AG08395 (cell line): ENCODE measurements at places on chromosomes 3 and 15.
A peak's percentile ranks its signal among the peaks of the same experiment; 100 is the strongest.

GRCh38 chr3:7875925-7876324, 625.7 kb upstream of the LMCD1 start:
- DNase-seq, result no peak

DNA sequence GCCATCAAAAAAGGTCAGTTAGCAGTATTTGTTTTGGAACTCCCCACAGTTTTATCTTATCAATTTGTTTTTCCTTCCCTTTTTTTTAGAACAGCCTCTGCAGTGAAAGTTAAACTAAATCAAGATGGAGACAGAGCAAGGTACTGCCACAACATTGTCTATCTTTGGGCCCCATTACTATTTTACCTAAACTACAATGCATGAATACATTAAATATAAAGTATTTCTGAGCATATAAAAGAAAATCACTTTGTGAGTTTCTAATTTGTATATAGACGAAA, 139.5 kb downstream of the MEIS2 start:
- DNase-seq, result no peak

- no peak for DNase-seq
Observed at GRCh38 chr15:47332481-47332880, 384.8 kb upstream of the SEMA6D start.

- DNase-seq, result peak; percentile 30
Observed at GRCh38 chr3:125055331-125055912, 375 bp downstream of the HEG1 start.

- no peak for DNase-seq
Observed at GRCh38 chr15:39618063-39618823, 37.4 kb downstream of the THBS1 start.

DNA sequence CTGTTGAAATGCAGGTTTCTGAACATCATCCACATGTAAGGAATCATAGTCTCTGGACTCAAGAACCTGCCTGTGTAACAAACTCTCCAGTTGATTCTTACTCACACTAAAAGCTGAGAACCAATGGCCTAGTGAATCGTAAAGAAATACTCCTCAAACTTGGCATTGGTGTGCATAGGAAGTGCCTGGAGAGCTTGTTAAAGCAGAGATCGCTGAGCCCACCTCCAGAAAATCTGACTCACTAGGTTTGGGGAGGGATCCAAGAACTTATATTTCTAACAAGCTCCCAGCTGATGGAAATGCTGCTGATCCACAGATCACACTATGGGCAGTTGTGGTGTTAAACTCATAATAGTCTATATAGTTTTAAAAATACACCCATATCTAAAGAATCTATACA, 55.8 kb upstream of the LMCD1 start:
- peak; percentile 68 for DNase-seq

DNA sequence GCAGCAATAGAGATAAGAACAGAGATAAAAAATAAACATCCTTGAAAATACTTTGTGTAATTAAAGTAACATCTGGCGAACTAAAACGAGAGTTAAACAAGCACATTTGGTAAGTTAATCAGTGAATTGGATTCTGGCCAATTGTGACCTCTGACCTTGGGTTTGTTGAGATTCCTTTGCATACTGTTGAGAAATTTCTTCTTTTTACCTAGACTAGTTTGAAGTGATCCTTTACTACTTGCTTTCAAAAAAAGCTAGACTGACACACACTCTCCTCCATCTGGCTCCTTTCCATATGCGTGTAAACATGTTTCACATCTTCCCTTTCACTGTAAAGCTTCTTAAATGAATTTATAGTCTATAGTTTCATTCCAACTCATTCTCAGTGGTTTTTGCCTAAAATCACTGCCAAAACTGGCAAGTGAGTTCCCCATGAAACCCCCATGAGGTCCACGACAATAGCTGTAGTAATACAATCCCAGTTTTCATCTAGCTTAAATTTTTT, 17.3 kb upstream of the GBE1 start:
- DNase-seq, result no peak

DNA sequence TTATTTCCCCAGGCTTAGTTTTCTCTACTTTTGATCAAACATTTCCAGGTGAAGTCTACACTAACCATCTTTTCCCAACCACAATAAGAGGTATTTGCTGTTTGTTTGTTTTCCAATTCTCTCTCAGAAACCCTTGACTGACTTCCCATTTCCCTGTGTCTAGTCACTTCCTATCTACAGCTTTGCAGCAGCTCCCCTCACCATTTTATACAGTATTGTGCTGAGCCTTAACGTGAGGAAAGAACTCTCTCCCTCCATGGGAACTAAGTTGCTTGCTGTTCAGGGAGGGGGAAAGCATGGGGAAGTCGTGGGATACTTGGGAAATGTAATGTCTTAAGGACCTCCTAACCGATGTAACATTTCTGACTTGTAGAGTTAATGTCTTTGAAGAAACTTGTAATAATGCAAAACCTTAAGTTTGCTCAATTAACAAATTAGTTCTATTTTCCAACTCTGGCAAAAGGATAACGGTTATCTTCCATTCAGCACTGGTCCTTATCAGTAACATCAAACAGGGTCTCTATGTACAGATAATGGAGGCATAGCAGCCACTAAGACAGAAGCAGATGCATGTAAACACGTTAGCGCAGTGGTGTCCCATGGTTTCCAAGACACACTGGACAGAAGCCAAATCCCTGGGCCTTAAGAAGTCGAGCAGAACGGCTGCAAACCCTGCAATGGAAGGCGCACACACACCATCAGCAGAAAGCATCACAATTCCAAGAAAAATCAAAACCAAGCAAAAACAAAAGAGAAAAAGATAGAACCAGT, 39.7 kb downstream of the NPTN start:
- no peak for DNase-seq

- no peak for DNase-seq
Observed at GRCh38 chr3:10628891-10629670, 123.7 kb upstream of the ATP2B2 start.

- no peak for DNase-seq
Observed at GRCh38 chr3:3097958-3098357, 12.2 kb downstream of the IL5RA start.

DNA sequence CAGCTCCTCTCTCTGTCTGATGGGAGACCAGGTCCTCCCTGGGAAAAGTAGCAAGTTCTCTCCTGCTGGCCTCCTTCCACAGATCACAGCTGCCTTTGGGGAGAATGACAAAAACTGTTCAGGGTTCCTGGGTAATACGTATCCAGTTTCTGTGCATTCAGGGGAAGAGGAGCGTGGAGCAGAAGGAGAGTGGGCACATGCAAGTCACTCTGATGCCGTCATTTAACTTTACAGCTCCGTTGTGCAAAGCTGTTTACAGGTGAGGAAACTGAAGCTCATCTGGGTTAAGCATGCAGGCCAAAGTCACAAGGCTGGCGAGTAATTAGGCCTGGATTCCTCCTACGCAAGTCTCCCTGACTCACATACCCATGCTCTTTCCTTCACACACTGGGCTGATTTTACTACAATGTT, 7.5 kb upstream of the TM4SF1 start:
- DNase-seq, result peak; percentile 84

- DNase-seq, result no peak
Observed at GRCh38 chr15:63405683-63406390, 24.2 kb upstream of the CA12 start.

GRCh38 chr15:93332168-93332553, 243.2 kb upstream of the RGMA start:
- DNase-seq, result no peak

DNA sequence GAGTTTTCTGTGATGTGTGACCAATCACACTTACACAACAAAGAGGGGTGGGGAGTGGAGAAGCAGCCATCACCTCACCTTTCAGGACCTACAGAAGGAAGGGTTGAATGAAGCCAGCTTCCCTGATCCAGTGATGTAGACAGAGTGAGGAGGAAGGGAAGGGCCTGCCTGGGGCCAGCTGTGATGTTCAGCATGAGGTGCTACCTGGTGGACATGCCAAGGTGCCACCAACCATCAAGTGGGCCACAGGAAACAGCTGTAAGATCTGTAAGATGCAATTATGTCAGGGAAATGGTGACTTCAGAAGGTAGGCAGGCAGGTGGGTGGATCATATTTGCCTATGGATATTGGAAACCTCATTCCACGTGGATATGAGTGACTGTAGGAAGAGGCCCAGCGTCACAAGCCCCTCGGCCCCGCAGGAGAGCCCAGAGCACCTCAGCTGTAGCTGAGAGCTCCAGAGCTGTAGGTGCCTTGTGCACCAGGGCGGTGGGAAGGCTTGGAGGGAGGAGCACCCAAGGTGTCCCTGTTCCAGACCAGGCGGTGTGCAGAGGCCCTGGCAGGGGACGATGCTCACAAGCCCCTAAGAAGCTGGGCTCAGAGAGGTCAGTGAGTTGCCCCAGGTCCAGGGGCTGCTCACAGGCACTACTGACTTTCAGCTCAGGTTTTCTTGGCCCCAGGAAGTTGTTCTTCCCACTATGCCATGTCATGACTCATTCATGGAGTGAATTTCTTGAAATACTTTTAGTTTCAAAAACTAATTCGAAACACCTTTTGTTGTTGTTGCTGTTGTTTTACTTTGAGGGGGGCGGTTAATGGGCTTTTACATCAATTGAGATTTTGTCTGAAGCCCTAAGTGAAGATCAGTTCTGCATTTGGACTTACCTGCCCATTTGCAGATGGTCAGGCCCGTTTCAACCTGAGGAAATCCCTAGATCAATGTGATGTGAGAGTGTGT, 94.2 kb upstream of the ALDH1A3 start:
- DNase-seq, result no peak

DNA sequence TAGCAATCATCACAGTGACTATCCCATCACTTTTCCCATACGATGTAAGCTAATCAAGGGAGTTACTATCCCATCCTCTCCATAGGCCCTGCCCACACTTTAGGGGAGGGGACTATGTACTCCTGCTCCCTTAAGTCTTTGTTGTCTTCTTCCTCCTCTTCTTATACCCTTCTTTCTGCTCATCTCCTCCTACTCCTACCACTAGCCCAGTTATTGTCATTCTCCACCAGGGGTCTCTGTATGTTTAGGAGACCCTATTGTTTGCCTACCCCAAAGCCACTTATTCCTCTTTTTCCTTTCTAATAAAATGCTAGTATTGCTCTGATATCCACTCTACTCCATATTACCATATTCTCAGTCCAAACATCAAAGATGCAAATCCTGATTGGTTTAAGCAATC, 27.8 kb downstream of the STAC start:
- DNase-seq, result peak; percentile 4

- no peak for DNase-seq
Observed at GRCh38 chr3:78994174-78995027, 773.4 kb downstream of the ROBO1 start.

- DNase-seq, result peak; percentile 24
Observed at GRCh38 chr15:40006646-40007045, 32.3 kb downstream of the SRP14 start.

- DNase-seq, result no peak
Observed at GRCh38 chr3:178971614-178972013, 100.0 kb downstream of the ZMAT3 start.

GRCh38 chr3:116135457-116136085, 309.7 kb downstream of the LSAMP start:
- DNase-seq, result peak; percentile 73

GRCh38 chr3:169512991-169513390, 150.5 kb downstream of the MECOM start:
- no peak for DNase-seq

DNA sequence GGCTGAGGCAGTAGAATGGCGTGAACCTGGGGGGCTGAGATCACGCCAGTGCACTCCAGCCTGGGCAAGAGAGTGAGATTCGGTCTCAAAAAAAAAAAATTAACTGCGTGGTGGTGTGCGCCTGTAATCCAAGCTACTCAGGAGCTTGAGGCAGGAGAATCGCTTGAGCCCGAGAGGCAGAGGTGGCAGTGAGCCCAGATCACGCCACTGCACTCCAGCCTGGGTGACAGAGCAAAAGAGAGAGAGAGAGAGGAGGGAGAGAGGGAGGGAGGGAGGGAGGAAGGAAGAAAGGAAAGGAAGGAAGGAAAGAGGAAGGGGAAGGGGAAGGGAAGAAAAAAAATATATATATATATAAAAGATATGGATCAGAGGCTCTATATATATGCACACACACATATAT, 6.0 kb downstream of the TM4SF19 start:
- no peak for DNase-seq

DNA sequence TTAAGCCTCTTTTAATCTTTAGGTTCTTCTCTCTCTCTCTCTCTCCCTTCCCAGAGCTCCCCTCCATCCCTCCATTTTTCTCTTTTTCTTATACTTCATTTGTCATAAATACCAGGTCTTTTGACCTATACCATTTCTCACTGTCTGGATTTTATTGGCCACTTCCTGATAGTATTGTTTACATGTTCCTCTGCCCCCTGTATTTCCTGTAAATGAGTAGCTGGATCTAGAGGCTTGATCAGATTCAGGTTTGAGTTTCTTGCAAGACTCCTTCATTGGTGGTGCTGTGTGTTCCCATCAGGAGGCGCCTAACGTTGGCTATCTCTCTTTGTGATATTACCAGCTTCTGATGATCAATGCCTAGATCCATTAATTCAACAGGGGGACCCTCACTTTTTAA, 42.2 kb downstream of the DAPK2 start:
- no peak for DNase-seq
